K562 (cell line): ENCODE measurements at places on chromosomes 3 and 15.

DNA sequence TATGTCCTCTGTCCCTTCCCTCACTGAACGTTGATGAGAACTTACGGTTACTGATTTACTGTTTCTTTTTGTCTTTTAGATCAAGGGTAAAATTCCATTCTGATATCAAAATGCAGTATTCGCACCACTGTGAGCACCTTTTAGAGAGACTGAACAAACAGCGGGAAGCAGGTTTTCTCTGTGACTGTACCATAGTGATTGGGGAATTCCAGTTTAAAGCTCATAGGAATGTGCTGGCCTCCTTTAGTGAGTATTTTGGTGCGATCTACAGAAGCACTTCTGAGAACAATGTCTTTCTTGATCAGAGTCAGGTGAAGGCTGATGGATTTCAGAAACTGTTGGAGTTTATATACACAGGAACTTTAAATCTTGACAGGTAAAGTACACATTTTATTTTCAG, 990 bp downstream of the MYNN start:
- no peak for DNase-seq

DNA sequence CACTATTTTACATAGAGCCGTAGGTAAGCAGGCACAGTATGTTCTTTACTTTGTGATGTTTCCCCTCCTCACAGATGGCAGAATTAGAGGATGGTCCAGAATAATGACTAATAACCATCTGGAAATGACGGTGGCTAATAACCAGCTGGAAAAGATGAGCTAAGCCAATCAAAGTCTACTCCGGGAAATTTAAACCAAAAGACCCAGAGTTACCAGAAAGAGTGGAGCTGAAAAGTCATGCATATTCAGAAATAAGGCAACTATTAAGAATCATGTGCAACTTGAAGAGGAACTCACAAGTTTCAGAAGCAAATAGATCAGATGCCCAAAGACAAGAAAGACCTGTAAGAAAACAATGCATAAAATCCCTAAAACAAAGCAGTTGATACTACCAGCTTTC, 33.6 kb downstream of the DMXL2 start:
- DNase-seq: no peak

DNA sequence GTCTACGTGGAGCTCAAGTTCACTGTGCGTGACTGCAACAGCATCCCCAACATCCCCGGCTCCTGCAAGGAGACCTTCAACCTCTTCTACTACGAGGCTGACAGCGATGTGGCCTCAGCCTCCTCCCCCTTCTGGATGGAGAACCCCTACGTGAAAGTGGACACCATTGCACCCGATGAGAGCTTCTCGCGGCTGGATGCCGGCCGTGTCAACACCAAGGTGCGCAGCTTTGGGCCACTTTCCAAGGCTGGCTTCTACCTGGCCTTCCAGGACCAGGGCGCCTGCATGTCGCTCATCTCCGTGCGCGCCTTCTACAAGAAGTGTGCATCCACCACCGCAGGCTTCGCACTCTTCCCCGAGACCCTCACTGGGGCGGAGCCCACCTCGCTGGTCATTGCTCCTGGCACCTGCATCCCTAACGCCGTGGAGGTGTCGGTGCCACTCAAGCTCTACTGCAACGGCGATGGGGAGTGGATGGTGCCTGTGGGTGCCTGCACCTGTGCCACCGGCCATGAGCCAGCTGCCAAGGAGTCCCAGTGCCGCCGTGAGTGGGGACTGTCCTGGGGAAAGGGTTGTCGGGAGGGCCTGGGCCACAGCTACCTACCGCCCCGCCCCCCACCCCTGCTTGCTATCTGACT, 11.2 kb downstream of the EPHB3 start:
- no peak for DNase-seq

GRCh38 chr15:70562906-70563305, 200.5 kb downstream of the UACA start:
- DNase-seq: no peak

GRCh38 chr3:164360738-164361406, 717.4 kb downstream of the SI start:
- DNase-seq: no peak

GRCh38 chr3:153980252-153980590, 141.0 kb upstream of the ARHGEF26 start:
- peak; percentile 20 for DNase-seq

DNA sequence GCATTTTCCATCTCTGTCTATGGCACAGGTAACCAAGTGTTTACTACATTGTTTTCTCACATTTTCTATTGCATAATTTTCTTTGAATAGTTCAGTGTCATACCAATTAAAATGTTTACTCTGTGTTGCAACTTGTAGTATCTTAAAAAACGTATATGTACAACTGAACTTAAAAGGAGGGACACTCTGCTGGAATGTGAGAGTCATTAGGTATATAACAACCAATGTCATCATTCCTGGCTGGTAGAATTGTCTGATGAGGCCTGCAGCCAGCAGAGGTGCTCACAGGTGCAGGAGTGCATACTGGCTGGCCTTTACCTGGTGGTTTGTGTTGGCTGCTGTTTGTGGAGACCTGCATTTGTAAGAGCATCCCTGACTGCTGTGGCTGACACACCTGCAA, 19.1 kb upstream of the RARRES1 start:
- no peak for DNase-seq

DNA sequence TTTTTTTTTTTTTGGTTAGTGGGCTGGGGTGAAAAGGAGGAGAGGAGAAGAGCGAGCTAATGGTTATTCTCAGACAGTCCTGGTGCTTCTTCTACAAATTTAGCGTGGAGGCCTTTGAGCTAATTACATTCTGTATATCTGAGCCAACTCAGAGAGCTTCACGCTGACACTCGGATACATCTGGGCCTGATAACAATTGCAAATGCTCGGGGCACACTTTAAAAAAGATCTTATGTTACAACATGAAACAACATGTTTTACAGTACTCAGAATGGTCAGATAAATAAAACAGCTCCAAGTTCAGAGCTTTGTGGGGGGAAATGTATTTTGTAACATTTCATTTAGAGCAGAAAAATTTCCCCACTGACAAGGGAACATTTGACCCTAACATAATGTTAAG, 966.9 kb upstream of the NR2F2 start:
- peak; percentile 7 for DNase-seq

DNA sequence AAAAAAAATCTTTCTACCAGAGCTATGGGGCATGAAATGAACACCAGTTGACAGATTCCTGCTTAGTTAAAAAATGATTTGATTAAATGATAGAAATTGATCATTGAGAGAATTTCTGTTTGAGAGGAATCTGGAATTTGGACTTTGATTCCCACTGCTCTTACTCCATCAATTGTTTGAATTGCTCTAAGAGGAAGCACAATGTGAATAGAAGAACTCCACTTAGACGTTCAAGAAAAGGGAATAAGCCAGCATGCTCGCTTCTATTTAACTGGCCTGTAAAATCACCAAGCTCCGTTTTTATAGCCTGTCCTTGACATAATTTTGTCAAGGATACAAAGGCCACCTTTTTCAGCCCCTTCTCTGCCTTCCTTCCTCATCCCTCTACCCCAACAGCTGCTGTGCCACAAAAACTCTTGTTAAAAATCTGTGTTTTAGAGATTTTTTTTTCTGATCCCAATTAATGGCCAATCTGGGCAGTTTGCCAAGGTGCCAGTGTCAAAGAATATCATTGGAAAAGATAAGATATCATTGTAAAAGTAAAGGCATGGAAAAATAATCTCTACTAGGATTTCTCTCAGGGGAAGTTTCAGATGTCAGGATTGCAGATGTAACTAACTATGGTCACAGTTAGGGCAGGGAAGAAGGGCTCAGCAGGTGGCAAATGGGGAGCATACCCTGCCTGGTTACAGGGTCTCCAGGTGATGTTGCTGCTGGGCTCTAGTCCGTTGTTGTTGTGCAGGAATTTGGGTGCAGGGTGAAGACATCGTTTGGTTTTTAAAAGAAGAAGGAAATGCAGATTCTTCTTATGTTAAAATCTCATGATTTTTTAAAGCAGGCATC, 301.8 kb upstream of the PDZRN3 start:
- DNase-seq: no peak

DNA sequence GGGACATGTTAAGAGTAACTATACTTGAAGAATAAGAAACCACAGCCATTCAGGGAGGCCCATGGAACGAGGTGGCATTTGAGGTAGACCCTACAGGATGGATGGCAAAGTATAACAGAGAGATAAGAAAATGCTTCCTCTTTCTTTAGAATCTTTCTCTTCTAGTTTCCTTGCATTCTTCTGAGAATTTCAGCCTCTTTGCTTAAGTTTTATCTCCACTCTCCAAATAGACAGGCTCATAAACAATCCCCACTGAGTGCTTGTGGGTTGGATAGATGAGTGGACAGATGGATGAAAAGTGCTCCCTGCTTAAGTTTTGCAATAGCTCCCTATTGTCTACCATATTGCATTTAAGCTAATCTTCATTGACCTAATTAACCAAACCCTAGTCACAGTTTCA, 103.7 kb downstream of the MEX3B start:
- no peak for DNase-seq

GRCh38 chr3:64539451-64540196, 148.2 kb downstream of the ADAMTS9 start:
- no peak for DNase-seq

DNA sequence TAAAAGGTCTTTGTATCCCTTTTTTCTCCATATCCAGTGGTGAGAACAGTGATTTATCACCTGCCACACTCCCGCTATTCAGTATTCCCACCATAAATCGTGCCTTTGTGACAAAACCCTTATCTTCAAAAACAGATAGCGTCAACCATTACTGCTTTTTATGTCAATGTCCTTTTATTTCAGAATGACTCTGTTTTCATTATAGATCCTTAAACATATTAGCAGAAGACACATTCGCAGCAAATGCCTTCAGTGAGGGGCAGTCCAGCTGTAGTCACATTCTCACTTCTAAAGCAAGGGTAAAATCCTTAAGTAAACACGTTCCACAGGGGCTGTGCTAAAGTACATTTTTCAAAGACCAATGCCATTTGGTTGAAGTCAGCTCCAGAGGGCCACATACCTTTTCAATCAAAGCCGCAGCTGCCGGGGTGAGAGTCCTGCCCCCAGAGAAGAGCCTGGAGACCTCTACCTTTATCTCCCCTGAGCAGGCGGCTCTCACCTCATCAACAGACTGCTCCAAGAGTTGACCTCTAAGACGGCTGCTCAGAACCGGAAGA, 53.4 kb downstream of the PDZRN3 start:
- no peak for DNase-seq

GRCh38 chr15:39574427-39574826, 6.5 kb upstream of the THBS1 start:
- DNase-seq: no peak
